Naive B cell (primary cell): ENCODE measurements at places on chromosomes 2 and 18.

GRCh38 chr2:75458201-75458600, 102.5 kb downstream of the EVA1A start:
- DNase-seq = no peak

GRCh38 chr2:3785890-3786273, 82.5 kb downstream of the DCDC2C start:
- DNase-seq = no peak

DNA sequence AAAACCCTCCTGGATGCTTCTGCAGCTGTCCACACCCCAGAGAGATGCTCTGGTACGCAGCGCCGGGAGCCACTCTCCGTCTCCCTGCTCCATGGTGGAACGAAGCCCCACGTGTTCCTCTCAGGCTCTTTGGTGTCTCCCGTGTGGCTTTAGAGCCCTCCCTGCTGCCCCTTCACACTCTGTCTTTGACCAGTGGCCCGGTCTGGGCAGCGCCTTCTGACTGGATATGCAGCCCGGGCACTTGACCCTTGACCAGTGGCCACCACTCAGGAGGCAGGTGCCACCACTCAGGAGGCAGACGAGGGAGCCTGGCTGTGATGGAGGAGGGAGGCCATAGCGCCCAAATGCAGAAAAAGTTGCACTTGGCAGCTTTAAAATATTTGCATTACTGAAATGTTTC, 214.5 kb upstream of the SALL3 start:
- no peak for DNase-seq

DNA sequence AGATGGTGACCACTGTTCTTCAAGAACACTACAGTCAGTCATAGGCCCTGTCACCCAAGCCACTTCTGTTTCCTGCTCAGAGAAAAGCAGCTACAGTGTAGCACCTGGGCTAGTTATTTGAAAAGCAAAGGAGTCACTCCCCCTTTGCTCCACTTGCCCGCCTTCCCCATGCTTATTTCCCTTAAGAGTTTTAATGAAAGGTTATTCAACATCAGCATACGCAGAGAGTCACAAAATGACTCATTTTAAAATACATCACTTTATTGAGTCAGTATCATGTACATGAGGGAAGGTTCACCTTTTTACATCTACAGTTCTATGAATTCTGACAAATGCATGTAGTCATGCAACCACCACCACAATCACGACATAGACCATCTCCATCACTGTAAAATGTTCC, 71.3 kb downstream of the TNFRSF11A start:
- no peak for DNase-seq

DNA sequence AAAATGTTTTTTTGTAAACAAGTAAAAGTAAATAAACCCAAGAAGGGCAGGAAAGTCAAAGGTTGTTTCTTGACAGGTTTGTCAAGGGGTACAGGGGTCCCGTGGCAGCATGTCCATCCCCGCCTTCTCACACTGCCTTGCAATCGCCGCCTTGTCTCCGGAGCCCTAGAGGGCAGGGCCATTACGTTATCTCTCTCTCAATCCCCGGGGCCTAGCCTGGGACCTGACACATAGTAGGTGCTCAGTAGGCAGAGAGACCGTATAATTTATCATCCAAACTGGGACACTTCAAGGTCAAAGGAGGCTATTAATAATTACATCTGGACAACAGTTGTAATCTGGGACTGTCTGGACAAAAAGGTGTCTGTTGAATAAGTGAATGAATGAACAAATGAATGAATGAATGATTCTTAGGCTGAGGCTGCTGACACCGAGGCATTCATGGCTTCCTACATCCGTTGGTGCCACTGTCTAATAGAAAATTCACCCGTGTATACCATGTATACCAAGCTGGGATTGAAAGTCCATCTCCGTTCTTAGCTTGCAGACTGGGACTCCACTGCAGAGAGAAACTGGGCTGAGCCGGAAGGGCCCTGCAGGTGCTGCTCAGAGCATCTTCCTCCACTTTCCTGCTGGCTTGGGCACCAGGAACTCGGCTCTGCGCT, 44.8 kb upstream of the PLB1 start:
- DNase-seq = no peak

DNA sequence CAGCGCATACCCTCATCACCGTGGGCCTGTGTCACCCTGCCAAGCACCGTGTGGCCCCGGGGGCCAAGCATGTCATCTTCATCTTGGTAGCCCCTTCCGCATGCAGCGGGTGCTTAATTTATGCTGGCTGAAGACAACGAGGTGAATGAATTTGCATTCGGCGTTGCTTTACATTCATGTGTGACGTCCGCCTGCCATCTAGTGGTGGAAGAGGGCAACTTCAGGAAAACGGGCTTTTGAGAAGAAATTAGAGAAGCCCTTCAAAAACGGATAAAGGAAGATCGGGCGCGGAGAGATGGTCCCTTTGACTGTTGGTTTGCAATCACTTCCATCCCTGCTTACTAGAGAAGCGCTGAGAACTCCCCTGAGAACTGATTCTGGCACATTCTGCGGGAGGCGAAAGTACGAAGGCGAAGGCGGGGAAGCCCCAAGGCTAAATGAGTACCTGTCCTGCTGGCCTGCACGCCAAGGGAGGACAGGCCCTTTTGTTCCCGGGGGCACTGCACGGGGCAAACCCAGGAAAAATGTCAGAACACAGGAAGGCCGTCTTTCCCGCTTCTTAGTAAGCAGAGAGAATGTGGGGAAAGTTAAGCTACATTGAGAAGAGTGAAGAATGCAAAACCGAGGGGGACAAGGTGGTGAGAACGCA, 145.9 kb downstream of the ZNF516 start:
- peak; percentile 35 for DNase-seq

GRCh38 chr2:74498500-74499266, 720 bp downstream of the LBX2 start:
- DNase-seq = peak; percentile 14

DNA sequence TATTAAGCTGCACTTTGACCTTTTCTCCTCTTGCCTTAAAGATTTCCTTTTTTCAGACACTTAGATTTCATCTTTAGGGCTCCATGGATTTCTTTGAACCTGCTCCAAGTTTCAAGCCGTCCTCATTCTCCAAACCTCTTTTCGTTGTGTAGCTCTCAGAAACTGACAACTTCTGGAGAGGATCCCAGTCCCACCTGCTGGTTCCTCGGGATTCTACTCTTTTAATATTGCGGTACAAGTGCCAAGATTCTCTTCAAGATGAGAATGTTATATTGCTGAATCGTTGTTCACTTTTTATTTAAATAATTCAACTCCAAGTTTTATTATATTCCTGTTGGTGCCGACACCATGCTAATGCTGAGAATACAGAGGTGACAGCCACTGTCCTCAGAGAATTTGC, 141.1 kb downstream of the CDH20 start:
- DNase-seq = no peak

GRCh38 chr2:221505605-221506004, 66.5 kb downstream of the EPHA4 start:
- DNase-seq = no peak

DNA sequence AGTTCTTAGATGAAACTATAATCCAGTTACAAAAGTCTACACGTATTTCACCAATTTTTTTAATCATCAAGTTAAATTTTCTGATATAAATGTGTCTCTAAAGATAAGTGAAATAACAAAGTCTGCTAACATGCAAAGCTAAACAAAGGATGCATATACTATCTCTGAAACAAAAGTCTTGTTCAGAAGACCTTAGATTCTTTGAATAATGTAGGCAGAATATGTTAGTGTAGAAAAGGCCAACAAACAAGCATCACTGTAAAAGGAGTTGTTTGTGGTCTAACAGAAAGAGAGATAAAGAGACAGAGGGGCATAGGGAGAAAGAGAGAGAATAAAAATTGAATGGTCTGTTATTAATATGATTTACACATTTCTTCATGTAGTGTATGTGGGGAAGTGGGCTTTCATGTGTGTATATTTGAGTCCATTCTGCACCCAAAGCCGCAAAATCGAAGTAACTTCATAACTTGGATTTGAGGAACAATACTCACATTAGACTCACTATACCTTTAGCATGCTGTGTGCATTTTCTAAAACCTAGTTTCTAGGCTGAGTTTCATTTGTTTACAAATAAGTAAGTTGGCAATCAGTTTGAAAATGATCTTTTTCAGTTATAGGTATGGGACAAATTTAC, 734.8 kb upstream of the REG3G start:
- no peak for DNase-seq

DNA sequence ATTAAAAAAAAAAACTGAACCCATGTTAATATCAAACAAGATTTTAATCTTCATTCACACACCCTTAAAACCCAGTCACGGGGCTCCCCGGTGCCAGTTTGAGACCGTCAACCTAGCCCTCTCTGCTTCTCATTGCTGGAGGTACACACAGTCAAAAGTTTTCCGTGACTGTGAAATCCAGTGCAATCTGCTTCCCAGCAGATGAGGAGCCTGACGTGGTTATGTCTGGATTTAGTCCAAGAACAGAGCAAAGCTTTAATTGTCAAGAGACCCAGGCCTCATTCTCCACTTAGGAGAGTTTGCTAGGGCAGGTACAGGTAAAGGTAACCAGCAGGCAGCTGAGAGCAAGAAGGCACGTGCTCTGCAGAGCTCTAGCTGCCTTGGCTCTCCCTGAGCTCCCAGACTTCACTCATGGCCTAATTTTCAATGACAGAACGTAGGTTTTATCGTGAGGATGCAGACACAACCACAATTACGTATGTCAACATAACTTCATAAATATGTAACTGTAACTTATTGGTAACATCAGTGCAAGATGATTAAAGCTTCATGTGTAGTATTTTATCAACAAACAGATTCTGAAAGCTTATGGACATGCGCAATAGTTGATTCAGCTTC, 56.3 kb downstream of the SLC16A14 start:
- no peak for DNase-seq

- no peak for DNase-seq
Measured at GRCh38 chr2:131042148-131042775, 51.0 kb downstream of the FAM168B start.

DNA sequence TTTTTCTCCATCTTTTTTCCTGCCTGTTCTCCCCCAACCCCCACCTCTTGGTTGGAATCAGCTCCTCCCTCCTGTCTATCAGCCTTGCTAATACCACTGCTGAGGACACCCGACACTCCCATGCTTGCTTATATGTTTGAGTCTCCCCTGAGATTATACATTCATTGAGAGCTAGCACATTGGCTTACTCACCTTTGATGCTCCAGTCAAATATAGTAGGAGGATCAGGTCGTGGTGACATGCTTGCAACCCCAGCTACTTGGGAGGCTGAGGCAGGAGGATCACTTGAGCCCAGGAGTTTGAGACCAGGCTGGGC, 91.5 kb upstream of the CCBE1 start:
- DNase-seq = no peak

- DNase-seq = peak; percentile 36
Measured at GRCh38 chr18:57561728-57562423, 24.6 kb downstream of the FECH start.

DNA sequence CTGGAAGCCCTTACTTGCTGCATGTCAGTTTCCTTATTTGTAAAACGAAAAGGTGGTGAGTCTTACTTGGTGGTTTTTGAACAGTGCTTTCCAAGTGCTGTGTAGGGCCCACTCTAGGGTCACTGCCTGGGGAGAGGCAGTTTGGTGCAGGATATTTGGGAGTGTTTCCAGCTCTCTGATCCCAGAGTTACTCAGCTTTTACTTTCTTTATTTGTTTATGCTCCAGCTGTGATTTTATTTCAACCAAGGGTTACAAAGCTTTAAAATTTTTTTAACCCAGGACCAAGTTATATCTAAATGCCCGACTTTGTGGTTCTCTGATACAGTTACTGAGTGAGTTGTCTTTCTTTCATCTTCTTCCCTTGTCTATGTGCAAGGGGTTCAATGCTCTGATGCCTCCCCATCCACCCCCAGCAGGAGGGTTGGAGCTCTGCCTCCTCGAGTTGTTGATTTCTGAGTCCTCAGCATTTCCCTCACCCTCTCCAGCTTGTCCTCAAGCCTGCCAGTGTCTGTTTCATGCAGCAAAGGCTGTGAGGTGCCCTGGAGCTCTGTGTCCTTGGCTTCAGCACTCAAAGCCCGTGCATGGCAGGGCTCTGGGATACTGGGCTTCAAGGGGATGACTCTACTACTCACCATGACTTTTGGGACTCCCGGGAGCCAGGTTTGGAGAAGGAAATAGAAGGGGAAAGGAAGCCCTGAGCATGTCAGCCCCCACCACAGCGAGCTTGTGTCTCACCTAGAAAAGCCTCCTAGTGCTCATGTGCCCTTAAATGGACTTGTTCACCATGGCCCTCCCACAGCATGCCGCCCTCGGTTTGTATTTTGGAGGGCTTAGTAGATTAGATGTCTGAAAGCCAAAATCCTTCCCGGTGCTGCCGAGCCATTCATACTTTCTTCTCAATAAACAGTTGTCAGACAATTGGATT, 236.8 kb downstream of the SETBP1 start:
- DNase-seq = no peak

DNA sequence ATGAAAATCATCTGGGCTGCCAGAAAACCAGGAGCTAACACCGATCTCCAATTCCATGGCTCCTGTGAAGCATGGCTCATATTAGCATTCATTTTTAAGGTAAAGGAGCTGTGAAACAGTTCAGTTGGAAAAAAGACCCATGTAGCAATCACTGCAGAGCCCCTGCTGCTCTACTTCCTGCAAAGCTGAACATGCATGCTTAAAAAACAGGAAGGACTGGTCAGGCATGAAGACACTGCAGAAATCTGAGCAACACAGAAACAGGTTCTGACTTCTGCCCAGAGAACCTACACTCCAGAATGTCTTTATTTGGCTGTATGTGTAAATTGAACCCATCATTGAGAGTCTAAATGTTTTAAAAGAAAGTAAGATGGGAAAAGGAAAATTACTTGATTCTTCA, 950.6 kb downstream of the DCDC2C start:
- no peak for DNase-seq

GRCh38 chr18:54622084-54622483, 31.0 kb downstream of the DYNAP start:
- no peak for DNase-seq

GRCh38 chr2:71419145-71419544, 34.2 kb upstream of the DYSF start:
- no peak for DNase-seq

GRCh38 chr2:2123238-2123637, 207.8 kb downstream of the MYT1L start:
- no peak for DNase-seq

GRCh38 chr2:84293791-84294380, 165.2 kb downstream of the SUCLG1 start:
- no peak for DNase-seq

GRCh38 chr18:12819322-12819721, 64.7 kb downstream of the PTPN2 start:
- DNase-seq = no peak

GRCh38 chr18:34957119-34957863, 83.9 kb upstream of the MAPRE2 start:
- DNase-seq = no peak

- DNase-seq = no peak
Measured at GRCh38 chr18:55400590-55401541, 187.1 kb downstream of the TCF4 start.

DNA sequence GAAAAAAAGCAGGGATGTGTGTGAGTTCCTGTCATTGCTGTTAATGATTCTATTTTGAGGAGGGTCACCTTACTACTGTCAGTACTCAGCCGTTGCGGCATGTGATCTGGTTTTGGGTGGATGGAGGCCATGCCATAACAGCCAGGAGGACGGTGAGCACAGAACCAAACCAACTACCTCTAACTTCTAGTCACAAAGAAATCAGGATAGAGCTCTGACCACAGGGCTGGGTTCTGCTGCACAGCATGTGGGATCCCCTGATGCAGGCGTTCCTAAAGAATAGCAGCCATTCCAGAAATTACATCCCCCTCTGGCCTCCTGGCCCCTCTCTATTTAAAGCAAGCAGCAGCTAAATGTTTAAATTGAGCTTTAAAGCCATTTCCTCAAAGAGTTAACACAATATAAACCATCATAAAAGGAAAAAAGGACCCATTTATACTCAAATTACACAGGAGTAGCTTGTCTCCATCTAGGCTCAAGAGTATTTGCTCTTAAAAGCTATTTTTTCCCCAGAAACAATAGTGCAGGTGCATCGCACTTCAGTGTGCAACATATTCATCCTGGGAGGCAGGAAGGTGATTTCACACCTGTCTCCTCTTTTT, 786.4 kb downstream of the RNF144A start:
- DNase-seq = no peak
